Neural progenitor cell (in vitro differentiated cells): ENCODE measurements at places on chromosomes 1 and 21. TPM values are rescaled to one million over a fixed set of nuclear protein-coding genes. Genes with fewer than 3 reads are reported as not detected.

DNA sequence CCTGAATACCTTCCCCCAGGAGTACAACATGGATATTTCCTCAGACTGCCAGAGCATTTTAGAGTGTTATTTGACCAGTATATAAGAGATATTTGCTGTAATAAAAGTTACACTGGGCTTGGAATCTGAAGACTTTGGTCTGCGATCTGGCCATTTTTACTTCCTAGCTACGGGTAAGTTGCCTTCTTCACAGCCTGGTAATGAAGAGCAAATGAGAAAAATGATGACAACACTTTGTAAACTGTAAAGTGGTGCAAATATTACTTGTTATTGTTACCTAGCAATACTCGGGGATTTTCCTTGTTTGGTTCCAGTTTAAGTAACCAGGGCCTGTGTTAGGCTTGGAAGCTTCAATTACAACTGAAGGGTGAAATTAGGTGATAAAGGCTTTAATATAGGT is 180.8 kb upstream of the LMO4 start:
- no peaks in the 10 kb centered on the region for H3K27me3 ChIP-seq
- no peak for DNase-seq
- H3K4me1 ChIP-seq, result peaks cover 30% of the 10 kb centered on the region
- no peak overlapping the region for H3K27ac ChIP-seq
- H3K4me3 ChIP-seq, result no peak overlapping the region

DNA sequence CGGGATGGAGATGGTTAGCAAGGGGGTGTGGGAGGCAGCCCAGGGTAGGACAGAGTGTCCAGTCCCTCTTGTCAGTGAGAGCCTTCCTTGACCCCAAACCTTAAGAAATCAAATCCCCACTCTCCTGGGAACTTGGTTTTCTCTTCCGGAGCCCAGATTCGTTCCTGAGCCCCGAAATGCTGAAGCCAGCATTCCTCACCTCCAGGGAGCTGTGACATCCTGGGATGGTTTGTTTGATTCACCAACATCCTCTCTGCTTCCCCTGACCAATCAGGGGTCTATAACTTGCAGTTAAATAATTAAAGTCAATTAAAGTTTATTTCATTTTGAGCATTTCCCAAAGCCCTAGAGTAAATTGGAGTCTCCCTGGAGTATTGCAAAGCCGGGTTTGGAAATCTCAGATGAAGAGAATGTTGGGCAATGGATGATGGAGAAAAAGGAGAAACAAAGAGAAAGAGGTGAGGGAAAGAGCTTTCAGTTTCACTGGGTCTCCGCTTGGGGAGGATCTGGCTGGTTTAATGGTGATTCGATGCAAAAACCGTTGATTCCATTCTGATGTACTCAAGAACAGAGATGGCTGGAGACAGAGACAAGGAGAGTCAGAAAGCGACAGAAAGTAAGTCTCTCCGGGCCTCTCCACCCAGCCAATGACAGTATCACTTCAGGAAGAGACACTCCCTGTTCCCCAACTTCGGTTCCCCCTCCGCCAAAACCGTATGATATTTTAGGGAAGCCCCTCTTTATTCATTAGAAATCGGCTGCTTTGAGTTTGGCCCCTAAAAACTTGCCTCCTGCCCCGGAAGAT is 12.8 kb upstream of the ALX3 start:
- no peak overlapping the region for H3K27ac ChIP-seq
- H3K27me3 ChIP-seq, result peaks cover 97% of the 10 kb centered on the region
- H3K4me3 ChIP-seq, result peak overlapping the region; percentile 24
- H3K36me3 ChIP-seq, result no peaks in the 10 kb centered on the region
- no peak for DNase-seq
- H3K4me1 ChIP-seq, result peaks cover 15% of the 10 kb centered on the region

The CYP2J2 gene
- 0.07 and 0.19 TPM in 2 replicates for total RNA-seq

The OR14K1 gene
- total RNA-seq, result not detected in 2 replicates

The S100A7A gene
- not detected in 2 replicates for total RNA-seq

The WDR64 gene
- total RNA-seq, result not detected in 2 replicates

DNA sequence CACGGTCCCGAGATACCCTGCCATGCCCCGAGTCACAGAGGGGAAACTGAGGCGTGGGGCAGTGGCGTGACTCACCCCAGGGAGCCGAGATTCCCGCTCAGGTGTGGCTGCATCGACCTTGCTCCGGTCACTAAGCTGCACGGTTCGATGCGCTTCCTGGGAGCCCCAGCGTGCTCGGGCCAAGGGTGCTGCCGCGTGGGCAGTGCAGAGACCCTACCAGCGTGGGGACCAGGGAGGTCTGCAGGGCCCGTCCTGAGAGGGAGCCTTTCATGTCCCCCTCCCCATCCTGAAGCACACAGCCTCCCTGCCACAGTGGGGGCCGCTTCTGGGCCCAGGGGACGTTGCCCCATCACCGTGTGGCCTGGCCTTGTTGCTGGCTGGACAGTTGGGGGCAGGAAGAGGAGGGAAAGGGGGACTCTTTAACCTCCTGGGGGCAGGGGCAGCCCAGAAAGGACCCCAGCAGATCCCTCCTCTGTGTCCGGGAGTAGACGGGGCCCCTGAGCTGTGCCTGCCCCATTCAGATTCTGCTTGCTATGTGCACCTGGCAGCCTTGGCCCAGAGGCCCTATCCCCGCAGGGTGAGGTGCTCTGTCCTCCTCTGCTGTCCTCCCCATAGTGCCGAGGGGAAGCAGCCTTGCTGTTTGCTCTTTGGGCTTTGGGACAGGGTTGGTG is 52.3 kb downstream of the COL18A1 start:
- no peak overlapping the region for H3K27ac ChIP-seq
- H3K4me3 ChIP-seq, result no peak overlapping the region
- no peaks in the 10 kb centered on the region for H3K27me3 ChIP-seq
- no peak for DNase-seq

- H3K4me3 ChIP-seq, result peak overlapping the region; percentile 90
- H3K27me3 ChIP-seq, result peaks cover 9% of the 10 kb centered on the region
- DNase-seq, result no peak
- H3K27ac ChIP-seq, result no peak overlapping the region
Observed at GRCh38 chr1:205228093-205228521, 361 bp downstream of the TMCC2 start.

DNA sequence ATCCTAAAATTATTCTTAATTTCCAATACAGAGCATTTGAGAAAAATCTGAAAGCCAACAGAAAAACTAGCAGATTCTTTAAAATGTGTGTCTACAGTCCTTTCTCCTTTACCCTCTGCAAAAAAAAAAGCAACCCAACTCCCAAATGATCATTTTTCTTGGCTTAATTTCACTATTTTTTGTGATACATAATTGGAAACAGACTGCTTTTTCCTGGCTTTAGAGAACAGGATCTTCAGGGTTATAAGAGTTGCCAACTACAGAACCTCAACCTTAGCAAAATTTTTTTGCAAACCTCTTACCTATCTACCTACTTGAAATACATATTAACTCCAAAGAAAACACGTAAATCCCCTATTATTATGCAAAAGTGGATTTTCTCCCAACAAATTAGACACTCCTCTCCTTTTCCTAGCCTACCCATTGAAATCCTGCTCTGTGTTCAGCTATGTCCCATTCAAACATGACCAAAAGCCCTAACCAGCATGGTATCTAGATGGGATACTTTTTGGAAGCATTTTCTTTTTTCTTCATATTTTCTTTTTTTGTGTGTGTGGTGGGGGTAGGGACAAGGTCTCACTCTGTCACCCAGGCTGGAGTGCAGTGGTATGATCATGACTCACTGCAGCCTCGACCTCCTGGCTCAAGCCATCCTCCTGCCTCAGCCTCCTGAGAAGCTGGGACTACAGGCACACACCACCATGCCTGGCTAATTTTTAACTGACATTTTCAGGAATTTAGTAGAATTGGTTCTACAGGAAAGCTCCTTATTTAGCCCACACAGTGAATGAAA is 9.0 kb downstream of the TGFBR3 start:
- peaks cover 22% of the 10 kb centered on the region for H3K4me1 ChIP-seq
- no peaks in the 10 kb centered on the region for H3K36me3 ChIP-seq
- H3K27me3 ChIP-seq, result no peaks in the 10 kb centered on the region
- no peak overlapping the region for H3K4me3 ChIP-seq
- H3K27ac ChIP-seq, result no peak overlapping the region

DNA sequence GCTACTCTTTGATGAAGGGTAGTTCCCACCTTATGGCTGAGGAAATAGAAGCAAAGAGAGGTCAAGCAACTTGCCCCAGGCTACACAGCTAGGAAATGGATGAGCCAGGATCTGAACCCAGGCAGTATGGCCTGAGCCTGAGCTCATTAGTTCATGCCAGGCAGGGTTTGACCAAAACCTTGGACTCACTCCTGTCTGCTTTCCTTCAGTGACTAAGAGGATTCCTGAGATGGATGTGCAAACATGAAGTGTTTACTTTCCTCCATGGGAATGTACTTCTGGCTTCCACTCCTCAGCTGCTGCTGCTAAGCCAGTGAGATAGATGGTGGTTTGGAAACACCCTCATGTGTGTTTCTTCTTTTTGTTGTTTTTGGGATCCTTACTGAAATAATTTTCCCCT is 35.1 kb upstream of the ERRFI1 start:
- no peak overlapping the region for H3K27ac ChIP-seq
- H3K4me1 ChIP-seq, result peaks cover 4% of the 10 kb centered on the region
- H3K27me3 ChIP-seq, result no peaks in the 10 kb centered on the region
- H3K4me3 ChIP-seq, result no peak overlapping the region
- DNase-seq, result no peak
- H3K36me3 ChIP-seq, result no peaks in the 10 kb centered on the region

- H3K4me1 ChIP-seq, result no peaks in the 10 kb centered on the region
- no peak overlapping the region for H3K4me3 ChIP-seq
- no peaks in the 10 kb centered on the region for H3K27me3 ChIP-seq
- H3K27ac ChIP-seq, result no peak overlapping the region
- DNase-seq, result no peak
Observed at GRCh38 chr1:240914506-240914905, 302.6 kb upstream of the GREM2 start.

The INAVA gene
- total RNA-seq, result 23.7 and 63.1 TPM in 2 replicates

The CFAP74 gene
- 0.19 TPM in 1 of 2 replicates, not detected in the other for total RNA-seq

GRCh38 chr1:31633117-31633516 is 11.6 kb downstream of the PEF1 start:
- H3K27ac ChIP-seq, result no peak overlapping the region
- no peak overlapping the region for H3K4me3 ChIP-seq
- H3K4me1 ChIP-seq, result no peaks in the 10 kb centered on the region
- no peaks in the 10 kb centered on the region for H3K27me3 ChIP-seq
- DNase-seq, result peak; percentile 39
- no peaks in the 10 kb centered on the region for H3K36me3 ChIP-seq
